ENCODE measurements at places on chromosomes 7 and 10.

DNA sequence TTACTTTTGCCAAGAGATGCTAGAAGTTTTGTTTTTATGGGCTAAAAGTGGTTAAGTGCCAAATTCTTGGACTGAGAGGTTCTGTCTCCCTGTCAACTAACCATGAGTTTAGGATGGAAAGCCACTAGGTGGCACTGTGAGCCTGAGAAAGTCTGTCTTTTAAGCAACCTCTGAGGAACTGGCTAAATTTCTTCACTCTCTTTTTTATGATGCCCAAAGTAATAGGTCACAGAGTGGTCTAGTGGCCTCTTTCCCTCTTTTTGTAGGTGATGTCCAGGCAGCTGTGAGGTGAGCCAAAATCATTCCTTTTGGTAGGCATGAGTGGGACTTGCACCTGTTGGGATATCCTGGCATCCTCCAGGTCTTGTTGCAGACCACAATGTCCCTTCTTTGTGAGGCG, 56.8 kb downstream of the SND1 start:
- peak; percentile 21 for DNase-seq

DNA sequence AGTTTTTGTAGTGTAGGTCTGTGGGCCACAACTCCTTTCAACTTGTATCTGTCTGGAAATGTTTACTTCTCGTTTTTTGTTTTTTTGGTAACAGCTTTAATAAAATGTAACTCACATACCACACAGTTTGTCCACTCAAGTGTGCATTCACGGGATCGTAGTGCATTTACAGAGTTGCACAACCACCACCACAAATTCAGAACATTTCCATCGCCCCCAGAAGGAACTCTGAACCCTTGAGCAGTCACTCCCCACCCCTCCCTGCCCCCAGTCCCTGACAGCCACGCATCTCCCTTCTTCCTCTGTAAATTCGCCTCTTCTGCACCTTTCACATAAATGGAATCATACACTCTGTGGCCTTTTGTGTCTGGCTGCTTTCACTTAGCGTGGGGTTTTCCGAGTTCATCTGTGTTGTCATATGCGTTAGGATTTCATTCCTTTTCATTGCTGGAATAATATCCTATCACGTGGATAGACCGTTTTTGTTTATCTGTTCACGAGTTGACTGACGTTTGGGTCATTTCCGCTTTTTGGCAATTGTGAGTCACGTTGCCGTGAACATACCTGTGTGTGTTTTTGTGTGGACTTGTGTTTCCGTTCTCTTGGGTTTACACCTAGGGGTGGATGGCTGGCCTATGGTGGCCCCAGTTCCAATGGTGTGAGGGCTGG, 10.3 kb downstream of the JAKMIP3 start:
- no peak for DNase-seq

DNA sequence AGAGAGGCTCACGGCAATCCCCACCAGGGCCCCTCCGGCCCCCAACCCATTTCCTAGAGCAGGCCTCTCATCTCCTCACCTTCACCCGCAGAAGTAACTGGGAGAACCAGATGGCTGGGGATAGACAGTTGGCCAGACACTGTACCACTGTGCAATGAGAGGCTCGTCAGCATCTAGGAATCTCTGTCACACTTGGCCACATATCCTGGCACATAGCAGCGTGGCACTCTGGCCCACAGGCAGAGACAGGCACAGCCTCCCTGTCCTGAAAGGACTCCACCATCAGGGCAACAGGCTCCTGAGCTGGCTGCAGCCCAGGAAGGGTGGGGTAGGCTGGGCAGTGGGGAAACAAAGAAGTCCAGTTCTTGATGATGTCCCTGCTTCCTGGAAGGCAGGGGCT, 45.8 kb downstream of the C10orf143 start:
- DNase-seq: no peak

DNA sequence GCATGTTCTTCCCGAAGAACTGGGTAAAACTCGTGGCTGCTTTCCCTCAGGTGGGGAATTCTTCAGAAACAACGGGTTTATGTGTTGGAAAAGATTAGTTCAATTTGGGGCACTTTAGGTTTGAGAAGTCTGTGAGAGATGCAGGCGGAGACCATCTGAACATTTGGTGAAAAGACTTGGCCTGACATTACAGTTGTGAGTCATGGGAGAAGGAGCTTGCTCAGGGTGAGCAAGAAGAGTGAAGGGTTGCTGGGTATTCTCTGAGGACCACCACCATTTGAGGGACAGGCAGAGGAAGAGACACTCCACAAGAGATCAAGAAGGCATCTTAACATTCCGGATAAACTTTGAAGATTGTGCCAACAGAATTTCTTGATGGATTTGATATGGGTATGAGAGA, 88.6 kb downstream of the PODXL start:
- DNase-seq: no peak

DNA sequence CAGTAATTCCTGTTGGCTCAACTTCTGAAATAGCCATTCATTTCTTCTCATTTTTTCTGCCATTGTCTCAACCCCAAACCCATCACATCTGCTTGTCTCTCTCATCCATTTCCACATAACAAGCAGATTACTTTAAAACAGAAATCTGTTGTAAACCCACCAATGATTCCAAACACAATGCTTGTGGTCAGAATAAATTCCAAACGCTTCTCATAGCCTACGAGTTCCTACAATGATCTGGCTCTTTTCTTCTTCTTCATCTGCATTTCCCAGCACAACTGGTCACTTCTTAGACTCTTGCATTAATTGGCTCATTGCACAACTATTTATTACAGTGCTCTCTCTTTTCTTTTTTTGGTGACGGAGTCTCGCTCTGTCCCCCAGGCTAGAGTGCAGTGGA, 364.1 kb downstream of the GATA3 start:
- no peak for DNase-seq

DNA sequence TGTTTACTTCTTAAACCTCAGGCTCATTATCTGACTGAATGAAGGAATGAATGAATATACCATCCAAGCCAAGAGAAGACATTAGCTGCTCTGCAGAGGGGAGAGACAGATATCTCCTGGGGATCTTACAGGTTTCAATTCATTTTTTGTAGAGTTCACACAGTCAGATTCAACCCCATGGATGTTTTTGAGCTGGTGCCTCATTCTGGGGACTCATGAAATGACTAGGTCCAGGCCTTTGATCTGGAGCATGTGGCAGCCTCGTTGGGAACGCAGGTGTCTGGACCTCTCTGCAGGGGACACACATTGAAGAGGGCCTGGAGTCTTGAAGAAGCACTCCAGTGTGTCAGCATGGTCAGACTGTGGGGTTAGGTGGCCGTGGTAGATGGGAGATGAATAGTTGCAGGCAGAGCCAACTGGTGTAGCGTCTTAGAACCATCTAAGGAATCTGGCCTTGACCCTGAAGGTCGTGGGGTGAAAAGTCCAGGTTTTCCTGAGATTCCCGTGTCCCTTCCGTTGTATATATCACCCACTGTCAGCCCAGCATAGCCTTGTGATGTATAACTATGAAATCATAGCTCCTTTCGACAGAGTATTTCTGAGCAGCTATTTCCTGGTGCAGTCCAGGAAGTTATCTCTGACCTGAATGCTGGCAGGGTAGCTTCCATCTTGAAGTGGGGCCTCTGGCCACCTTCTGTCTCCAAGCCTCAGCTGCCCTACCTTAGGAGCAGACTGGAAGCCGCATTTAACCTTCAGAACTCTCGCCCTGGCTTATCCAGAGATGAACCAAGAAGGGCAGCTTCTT, 22.3 kb downstream of the BTBD16 start:
- no peak for DNase-seq

DNA sequence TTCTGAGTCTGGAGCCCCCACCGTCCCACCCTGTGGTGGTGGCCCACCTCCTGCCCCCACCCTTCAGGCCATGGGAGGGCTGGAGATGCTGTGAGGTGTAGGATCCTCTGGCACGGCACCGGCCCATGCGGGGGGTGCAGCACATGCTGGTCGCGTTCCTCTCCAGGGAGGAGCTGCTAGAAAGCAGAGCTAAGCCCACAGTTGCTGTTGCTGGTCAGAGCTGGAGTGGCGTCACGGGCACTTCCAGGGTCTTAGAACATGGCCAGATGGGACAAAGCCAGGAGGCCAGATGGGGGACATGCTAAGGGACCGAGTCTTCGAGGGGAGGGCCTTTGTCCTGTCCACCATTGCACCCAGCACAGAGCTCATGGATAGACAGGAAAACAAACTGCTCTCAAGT, 21.6 kb downstream of the AGAP3 start:
- DNase-seq: no peak
